SW 1271 (cell line): ENCODE measurements at places on chromosomes 1 and 21.

DNA sequence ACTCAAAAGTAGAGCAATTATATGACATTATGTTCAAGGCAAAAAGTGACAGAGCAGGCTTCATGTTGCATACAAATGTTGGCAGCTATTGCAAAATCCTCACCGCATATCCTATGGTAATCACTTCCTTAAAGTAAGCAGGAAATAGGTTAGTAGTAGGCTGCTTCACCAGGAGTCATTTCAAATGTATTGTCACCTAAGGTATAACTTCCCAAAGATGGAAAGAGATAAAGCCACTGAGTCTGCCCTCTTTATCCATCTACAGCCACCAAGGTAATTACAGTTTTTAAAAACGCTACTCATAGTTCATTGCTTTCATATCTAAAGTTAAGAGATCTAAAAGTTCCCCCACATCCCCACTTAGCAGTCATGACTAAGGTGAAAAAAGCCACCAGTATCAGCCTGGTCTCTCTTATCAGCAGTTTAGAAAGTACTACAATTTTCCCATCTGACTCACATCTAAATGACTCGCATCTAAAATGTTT lies 31.6 kb upstream of the UBE2U start:
- peak; percentile 60 for DNase-seq

- DNase-seq = no peak
Measured at GRCh38 chr1:65590279-65590678, 169.8 kb downstream of the LEPR start.

GRCh38 chr1:32962248-32962896 lies 2.2 kb downstream of the RNF19B start:
- DNase-seq = no peak

GRCh38 chr1:64659478-64660138 lies 85.3 kb upstream of the RAVER2 start:
- no peak for DNase-seq
